ENCODE measurements at places on chromosomes 3 and 15.
A peak's percentile ranks its signal among the peaks of the same experiment; 100 is the strongest.

- DNase-seq, result no peak
Observed at GRCh38 chr3:127590282-127590592, 296 bp downstream of the TPRA1 start.

DNA sequence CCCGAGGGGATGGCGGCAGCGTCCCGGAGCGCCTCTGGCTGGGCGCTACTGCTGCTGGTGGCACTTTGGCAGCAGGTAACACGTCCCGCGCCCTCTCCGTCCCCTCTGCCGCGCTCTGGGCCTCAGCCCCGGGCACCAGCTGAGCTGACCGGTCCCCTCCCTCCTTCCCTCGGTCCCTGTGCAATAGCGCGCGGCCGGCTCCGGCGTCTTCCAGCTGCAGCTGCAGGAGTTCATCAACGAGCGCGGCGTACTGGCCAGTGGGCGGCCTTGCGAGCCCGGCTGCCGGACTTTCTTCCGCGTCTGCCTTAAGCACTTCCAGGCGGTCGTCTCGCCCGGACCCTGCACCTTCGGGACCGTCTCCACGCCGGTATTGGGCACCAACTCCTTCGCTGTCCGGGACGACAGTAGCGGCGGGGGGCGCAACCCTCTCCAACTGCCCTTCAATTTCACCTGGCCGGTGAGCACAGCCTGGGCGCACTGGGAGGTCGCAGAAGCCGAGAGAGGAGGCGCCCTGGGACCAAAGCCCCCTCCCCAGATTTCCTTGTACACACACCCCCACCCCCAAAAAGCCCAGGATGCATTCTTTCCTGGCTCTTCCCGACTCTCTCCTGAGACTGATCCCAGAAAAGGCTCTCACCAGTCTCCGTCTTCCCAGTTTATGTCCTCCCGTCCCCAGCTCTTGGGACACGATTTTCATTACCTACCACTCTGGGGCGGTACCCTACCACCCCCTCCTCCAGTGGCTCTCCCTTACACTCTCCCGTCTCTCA, 705 bp downstream of the DLL4 start:
- DNase-seq, result peak; percentile 90

DNA sequence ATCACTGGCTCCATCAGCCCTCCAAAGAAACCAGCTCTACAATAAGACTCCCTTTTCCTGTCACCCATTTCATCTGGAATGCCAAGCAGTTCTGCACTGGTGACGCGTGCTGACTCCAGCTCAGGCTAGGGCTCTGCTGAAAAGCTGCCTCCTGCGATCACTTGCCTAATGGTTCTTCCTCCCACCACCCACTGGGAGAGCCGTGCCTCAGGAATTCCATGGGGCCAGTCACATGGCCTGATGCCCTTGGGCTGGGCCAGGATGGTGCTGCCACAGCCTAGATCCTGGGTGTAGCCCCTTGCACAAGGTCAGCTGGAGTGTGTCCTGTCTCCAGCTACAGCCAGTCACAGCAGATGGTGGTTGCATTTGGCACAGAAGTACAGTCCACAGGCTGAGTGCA, 98.9 kb downstream of the DNAJB8 start:
- DNase-seq, result peak; percentile 56

- DNase-seq, result no peak
Observed at GRCh38 chr3:4401441-4401840, 65.6 kb downstream of the SUMF1 start.

DNA sequence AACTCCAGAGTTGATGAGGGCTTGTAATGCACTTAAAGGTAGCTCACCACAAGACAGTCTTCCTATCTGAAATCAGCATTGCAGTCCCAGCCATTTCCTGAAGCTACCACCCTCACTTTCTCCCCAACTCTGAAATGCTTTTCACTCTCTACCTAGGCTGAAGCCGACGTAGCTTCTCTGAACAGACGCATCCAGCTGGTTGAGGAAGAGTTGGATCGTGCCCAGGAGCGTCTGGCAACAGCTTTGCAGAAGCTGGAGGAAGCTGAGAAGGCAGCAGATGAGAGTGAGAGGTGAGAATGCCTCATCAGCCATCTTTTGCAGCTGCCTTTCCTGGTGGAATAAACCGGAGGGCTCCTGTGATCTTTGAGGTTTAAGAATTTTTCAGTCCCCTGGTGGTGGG, 14.3 kb downstream of the TPM1 start:
- DNase-seq, result no peak

DNA sequence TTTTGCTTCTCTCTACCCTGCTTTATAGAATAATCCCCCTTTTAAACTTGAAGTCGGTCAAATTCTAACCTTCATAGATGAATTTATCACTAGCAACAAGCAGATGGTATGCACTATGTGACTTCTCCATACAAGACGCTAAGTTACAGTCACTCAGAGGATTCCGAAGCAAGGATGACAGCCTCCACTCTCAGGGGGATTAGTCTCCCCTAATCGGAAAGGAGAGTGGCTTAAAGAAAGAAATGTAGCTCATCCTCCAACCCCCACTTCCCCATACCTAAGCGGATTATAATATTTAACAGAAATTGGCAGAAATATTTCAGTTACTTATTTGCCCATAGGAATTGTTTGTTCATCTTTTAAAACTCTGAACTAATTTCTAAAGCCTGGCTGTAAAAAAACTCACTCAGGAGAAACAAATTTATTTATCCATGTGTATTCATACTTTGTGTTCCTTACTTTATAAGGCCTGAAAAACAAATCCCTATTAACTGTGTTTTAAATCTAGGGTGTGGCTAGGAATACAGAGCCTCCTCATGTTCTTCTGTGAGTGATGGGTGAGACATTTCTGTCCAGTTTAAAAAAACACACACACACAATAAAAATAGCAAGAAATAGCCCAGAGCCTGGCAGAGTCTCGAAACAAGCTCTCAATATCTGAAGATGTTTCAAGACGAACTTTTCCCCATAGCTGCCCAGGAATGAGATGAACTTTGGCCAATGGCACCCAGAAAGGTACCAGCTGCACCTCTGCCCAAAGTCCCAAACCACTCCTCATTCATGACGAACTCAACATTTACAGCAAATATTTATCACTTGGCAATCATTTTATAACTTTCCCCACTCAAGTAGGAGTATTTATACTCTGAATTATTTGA, 18.7 kb downstream of the SIAH2 start:
- DNase-seq, result no peak

Measured in aorta (tissue), 5 donors.